ENCODE measurements at places on chromosomes 1 and 21. TPM values are rescaled to one million over a fixed set of nuclear protein-coding genes. Genes with fewer than 3 reads are reported as not detected.
A peak's percentile ranks its signal among the peaks of the same experiment; 100 is the strongest.

The UMODL1 gene
- total RNA-seq = not detected

DNA sequence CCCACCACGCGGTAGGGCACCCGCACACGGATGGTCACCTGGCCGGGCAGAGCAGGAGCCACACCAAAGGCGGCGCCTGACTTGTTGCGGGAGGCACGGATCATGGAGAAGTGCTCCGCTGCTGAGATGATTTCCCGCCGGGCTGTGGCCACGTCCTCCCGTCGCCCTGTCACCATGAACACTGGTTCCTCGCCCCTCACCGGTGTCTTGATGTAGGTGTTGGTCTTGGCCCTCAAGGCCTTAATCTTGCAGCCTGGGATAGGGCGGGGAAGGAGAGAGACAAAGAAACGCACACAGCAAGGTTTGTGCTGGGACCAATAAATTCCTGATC lies 4.9 kb downstream of the MEX3A start:
- DNase-seq = no peak

GRCh38 chr1:65174585-65174984 lies 26.6 kb downstream of the AK4 start:
- DNase-seq = peak; percentile 70

DNA sequence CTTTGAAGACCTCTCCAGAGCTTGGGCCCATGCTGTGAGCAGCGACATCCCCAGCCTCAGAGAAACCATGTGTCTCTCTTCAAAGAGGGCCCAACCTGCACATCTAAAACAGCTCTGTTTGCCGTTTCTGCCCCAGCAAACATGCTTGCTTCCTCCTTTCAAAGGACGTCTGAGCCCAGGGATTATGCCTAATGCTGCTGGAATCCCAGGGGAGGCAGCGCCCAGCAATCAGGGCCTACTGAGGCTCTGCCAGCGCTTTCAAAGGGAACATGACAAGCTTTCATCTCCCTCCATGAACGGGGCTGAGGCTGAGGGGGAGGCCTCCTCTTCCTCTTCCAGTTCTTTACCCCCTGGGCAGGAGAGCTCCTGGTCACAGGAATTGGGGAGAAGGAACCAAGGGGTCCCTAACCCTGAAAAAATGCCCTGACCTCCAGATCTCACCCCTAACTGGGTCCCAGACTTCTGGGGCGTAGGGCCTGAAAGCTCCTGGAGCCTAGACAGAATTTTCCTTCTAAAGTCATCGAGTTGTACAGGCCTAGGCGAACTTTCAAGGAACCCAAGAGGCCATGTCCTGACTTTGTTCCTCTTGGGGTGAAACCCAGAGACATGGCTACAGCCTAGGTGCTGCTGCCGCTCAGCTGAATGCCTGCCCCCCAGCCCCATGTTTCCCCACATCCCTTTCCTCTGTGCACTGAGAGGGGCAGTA lies 13.4 kb upstream of the ASCL5 start:
- DNase-seq = no peak

The PTGER3 gene
- total RNA-seq = 0.05 TPM

DNA sequence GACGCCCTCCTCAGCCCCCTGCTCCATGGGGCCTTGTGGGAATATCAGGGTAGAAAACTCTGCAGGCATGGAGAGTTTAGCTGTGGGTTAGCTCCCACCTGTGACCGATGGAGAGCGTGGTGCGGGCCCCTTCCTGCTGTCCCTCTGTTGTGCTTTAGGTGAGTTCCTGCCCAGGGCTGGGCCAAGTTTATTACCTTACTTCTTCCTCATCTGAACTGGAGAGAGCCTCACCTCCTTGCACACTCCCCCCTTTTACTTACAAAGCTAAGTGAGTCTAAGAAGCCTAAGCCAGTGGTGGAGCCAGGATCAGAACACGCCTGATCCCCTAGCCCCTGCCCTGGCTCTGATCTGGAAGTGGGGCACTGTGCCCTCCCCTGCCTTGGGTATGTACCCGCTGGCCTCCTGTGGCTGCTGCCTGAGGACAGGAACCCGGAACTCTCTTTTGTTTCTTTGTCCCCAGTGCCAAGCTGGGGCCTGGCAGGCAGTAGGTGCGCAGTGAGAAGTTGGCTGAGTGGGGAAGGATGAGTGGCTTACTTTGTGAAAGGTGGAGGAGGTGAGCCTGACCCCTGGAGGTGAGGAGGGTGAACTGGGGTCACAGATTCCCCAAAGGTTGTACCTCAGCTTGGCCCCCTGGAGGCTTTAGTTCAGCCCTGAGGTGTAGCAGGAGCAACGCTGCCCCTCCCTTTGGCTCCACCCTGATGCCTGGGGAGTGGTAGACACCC lies 32.9 kb downstream of the ARHGEF10L start:
- no peak for DNase-seq

DNA sequence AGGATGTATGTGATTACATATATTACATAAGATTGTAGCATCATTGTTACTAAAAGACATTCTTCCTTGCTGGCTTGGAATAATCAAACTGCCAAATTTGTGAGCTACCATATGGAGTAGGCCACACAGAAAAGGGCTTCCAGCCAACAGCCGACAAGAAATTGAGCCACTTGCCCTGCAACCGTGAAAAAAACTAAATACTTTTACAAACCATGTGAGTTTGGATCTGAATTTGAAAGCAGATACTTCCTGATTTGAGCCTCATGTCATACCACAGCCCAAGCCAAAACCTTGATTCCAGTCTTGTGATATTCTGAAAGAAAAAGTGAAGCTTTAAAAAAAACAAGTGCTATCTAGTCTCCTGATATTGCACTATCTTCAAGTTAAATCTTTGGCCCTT lies 55.6 kb upstream of the PRMT6 start:
- DNase-seq = no peak

- DNase-seq = no peak
These were observed 5.1 kb upstream of the HES4 start for GRCh38 chr1:1004780-1005697.

DNA sequence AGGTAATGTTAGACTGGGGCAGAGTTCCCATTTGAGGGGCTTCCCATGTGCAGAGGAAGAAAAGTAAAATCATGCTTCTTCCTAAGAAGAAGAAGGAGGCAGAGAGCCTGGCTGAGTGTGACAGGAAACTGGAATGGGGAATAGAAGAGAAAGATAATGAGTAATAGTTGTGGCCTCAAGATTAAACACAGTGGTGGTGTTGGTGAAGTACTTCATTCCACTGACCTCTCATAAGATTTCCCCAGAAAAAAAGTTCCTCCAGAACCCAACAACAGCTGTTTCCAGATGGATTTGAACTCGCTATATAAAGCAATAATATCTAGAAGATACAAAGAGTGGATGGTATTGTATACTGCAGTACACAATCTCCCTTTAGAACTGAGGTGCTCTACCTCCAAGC lies 13.0 kb downstream of the RGS1 start:
- no peak for DNase-seq

The ENTREP3 gene
- total RNA-seq = 69.9 TPM

GRCh38 chr1:157249326-157249725 lies 111.1 kb upstream of the ETV3 start:
- no peak for DNase-seq

The RAB29 gene
- 17.7 TPM for total RNA-seq

GRCh38 chr1:217021956-217022355 lies 298.7 kb upstream of the ESRRG start:
- DNase-seq = no peak

DNA sequence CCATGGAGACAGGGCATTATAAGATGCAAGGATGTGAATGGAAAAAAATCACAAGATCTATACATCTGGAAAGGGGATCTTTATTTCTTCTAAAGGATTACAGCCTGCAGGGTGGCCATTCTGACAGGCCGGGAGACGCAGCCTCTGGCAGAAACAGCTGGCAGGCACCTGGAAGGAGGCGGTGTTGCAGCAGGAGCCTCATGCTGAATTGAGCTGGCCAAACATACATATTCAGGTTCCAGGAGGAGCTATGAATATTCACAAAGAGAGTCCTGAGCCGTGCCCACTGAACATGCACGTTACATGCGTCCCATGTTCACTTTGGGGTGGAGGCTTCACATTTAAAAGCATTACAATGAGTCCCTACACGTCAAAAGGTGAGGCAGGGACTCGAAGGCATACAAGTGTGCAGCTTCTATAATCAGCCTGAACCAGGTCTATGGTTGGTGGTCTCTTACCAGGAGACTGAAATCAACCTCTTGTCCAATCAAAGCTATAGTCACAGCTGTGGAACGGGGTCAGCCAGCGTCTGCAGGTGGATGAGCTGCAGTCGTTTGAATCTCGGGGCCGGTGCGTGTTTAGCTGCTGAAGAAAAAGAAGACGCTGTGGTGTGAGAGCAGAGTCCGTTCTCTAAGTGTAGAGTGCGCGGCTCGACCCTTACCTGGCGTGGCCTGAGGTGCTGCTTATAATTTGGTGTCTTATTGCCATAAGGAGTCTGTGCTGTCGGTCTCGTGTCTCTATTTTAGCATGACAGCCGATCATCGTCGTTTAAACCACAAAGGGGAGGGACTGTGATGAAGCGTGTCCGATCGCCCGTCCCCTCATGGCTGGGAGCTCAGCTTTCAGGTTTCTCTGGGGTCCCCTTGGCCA lies 183.0 kb downstream of the ETS2 start:
- no peak for DNase-seq

DNA sequence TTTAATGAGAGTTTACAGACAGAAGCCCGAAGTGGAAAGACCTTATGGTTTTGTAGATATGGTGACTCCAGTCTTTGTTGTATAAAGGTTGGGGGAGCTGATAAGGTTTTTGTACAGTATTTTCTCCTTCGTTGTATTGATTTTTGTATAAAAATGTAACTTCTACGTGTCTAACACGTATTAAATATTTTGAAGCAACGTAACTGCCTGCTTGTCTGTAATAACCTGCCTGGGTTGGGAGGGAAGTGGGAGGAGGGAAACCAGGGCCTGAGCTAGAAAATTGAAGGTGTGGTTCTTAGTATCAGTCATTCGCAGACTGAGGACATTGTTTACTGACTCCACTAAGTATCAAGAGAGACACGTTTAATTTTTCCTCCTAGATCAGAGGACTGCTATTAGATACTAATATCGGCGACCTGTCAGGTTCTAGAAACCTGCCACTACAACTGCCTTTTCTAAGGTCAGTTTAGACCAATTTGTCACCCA lies 2.2 kb downstream of the IER5 start:
- DNase-seq = no peak

- no peak for DNase-seq
These were observed 15.6 kb downstream of the CADM3 start for GRCh38 chr1:159187033-159187432.

The MARK1 gene
- total RNA-seq = 3.6 TPM

- DNase-seq = no peak
These were observed 1815.0 kb downstream of the NCAM2 start for GRCh38 chr21:22813201-22813600.
